Memory B cell (primary cell): ENCODE measurements at places on chromosomes 5 and 9.
A peak's percentile ranks its signal among the peaks of the same experiment; 100 is the strongest.

DNA sequence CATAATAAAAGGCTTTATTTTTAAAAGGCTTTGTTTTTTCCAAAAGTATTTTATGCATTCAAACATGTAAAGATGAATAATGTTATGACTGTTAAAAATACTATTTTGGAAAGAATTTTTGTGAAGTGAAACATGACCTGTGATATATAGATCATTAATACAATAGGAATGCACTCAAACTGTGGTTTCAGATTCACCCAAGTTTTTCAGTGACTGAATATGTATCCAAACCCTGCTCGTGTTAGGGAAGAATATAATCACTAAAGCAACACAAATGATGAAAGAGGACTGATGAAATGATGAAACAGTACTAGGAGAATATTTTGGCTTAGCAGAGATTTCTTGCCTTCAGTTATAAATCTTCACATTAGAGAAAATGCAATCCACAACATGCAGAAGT lies 278.0 kb downstream of the ADAMTS6 start:
- DNase-seq, result no peak

GRCh38 chr5:14215901-14216300 lies 72.8 kb downstream of the TRIO start:
- no peak for DNase-seq

DNA sequence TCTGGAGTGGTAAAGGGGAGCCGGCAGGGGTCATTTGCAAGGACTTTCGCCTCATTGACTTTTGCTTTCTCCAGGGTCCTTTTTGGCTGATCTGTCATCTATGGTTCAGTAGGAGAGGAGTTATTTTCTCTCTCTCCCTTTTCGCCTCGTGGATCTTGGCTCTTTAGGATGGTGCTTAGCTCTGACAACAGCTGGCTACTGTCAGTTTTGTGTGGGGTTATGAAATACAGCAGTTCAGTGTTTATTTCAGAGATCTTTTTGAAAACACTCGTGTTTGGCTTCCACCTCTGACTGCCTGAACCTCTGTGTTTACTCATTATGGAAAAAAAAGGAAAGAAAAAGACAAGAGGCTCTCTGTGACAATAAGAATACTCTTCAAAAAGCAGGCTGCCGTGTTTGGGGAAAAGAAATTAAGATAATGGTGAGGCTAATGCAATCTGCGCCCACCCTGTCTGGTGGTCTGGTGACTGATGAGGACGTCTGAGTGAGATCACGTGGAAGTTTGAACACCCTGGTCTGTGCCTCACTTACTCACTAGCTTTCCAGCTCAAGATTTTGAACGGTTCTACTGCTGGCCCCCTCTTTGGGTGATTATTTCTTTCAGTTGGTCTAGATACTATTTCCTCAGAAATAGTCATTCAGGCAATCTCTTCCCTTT lies 567.7 kb downstream of the CAAP1 start:
- no peak for DNase-seq

- DNase-seq, result no peak
Measured at GRCh38 chr9:95373782-95374487, 56.4 kb upstream of the FANCC start.

DNA sequence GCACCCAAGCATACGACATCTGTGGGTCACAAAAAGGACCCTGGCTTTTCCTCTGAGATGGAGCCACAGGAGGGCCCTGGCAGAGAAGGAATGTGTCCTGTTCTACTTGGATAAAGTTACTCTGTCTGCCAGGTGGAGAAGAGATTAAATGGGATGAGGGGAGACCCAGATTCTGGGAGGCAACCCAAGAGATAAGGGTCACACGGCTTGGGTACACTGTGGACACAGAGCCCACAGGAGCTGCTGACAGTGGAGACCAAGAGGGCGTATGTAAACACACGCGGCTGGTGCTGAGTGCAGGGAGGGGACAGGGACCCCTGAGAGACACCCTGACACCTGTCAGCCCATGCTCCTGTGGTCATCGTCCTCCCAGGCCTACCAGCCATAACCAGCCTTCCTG lies 6.2 kb downstream of the CDK20 start:
- no peak for DNase-seq

DNA sequence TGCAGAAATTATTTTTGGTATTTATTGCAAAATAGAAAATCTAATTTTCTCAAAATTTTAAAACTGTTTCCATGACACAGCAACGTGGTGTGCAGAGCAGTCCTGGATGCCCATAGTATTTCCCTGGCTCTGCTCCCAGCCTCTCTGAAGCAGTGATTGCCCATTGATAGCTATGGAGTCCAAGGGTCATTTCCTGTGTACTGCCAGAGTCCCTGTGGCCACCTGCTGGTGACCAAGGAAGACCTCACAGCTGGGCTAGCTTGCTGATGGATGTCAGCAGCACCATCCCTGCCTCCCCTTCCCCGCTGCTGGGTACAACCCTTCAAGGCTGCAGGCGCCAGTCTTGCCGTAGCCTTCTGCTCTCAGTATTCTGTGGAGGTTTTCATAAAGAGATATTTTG lies 184.1 kb downstream of the DIRAS2 start:
- no peak for DNase-seq

DNA sequence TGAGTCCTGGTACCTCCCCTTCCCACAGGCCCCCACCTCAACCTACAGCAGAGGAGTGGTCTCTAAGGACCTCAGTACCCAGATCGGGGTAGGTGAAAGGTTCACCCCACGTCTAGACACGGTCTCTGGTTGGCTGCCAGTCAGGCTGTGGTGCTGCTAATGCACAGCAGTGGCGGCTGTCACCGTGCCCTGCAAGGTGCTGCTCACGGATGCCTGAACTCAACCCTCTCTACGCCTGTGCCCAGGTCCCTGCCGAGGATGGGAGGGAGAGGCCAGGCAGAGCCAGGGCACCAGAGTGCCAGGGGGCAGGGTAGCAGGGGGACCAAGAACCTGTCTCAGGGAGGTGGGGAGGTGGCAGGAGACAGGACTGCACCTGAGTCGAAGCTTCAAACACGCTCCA lies 14.3 kb downstream of the IER5L start:
- DNase-seq, result no peak

GRCh38 chr5:14870337-14871213 lies 1.0 kb downstream of the ANKH start:
- DNase-seq, result peak; percentile 5

- no peak for DNase-seq
Measured at GRCh38 chr5:35316611-35317274, 86.5 kb upstream of the PRLR start.

DNA sequence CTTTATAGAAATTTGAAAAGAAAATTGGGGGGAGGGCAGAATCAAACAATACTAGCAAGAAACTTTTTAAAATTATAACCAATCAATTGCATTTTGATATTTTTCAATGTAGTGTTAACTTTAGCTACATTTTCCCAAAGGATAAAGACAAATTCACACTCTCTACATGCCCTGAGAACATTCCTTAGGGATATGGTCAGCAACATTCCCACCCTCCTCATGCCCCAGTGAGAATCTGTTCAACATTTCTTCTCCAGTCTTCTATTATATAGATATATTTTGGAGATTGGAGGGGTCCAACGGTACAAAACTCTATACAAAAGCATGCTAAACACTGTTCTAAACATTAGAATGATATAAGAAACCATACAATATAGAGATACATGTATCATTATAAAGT lies 11.6 kb upstream of the PRR16 start:
- no peak for DNase-seq

- DNase-seq, result no peak
Measured at GRCh38 chr5:80577707-80578106, 7.6 kb upstream of the ANKRD34B start.

- no peak for DNase-seq
Measured at GRCh38 chr5:97182571-97183099, 412 bp downstream of the RIOK2 start.

DNA sequence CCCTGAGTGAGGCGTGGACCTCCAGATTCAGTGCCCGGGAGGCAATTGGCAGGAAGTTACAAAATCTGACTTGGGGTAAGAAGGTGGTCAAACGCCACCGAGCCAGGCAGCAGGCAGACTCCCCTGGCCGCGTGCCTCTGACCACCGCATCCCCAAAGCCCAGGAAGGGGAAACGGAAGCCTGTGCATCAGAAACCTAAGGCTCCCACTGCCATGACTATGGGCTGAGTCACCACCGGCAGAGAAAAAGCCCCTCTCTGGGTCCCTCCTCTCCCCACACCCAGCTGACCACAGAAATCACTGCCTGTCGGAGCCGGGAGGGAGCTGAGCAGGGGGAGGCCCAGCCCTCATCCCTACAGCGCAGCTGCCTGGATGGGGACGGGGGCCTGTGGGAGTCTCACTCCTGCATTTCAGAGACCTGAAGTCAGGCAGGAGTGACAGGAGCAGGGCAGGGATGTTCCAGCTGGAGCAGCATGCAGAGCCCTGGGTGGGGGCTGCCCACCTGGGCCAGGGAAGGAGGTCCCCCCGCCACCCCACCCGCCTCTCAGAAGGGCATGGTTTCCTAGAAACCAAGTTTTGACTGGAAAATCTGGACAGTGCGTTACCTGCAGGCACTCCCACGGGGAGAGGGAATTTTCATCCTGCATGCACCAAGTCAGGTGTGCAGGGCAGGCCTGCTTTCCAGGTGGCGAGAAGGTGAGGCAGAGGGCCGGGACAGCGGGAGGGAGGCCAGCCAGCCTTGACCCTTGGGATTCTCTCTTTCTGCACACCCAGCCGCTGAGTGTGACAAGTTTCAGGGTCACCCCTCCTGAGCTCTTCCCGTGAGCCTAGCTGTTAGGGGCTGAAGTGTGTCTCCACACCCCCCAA lies 68.2 kb downstream of the LRSAM1 start:
- DNase-seq, result no peak

- no peak for DNase-seq
Measured at GRCh38 chr9:33524306-33524947, 376 bp downstream of the ANKRD18B start.

GRCh38 chr5:133406977-133407632 lies 205.2 kb downstream of the FSTL4 start:
- no peak for DNase-seq

DNA sequence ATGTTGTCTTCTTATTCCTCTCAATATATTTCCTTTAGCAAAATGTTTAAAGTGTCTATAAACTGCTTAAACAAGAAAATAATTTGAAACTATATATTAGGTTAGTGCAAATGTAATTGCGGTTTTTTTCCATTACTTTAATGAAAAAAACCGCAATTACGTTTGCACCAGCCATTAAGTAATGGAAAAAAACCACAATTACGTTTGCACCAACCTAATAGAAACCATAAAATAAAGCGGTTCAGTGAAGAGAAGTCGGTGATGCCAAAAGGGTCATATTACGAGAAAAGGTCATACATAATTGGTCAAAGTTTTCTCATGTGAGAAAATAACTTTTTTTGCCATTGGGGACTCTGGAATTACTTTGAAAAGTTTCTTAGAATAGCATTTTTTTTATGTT lies 385.6 kb upstream of the ST8SIA4 start:
- DNase-seq, result no peak

DNA sequence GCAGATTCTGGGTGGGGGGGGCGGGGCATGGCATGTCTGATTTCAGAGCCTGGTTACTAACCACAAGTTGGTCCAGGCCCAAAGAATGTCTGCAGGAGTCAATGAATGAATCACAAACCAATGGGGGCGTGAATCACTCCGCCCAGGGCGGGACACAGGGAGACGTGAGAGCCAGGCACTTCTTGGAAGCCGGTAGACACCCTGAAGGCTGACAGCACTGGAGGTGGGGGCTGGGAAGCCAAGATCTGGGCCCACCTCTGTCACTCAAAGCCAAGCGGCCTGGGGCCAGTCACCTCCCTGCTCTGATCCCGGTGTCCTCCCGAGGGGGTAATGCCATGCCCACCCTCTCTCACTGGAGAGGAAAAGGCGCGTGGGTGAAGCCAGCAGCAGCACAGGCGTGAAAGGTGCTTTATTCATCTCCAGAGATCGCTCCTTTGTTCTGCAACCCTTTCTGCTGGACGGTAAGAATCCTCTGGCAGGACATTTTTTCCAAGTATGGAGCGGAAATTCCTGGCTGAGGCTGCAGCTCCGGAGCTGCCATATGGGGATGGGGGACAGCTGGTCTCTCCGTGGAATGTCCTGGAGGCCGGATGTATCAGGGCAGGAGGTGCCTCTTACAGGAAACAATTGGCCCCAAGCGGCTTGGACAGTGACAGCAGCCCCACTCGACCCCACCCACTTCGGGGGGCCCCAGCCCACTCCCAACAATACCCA lies 85.0 kb downstream of the STK10 start:
- DNase-seq, result no peak

DNA sequence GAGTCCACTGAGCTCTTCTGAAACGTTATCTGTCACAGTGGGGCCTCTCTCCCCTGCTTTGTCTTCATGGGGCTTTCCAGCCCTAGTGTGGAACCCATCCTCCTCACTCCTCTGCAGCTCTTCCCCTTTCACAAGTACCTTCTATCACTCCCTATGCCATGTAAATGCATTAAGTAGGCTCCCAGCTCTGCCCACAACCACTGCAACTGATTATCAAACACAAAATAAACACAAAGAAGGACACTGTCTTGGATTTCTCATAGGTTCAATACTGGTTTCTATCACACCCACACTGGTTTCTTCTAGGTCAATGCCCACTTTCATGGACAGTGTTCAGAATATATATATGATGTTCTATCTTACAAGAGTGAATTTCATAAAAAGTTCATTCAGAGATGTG lies 139.4 kb downstream of the GNAQ start:
- no peak for DNase-seq

DNA sequence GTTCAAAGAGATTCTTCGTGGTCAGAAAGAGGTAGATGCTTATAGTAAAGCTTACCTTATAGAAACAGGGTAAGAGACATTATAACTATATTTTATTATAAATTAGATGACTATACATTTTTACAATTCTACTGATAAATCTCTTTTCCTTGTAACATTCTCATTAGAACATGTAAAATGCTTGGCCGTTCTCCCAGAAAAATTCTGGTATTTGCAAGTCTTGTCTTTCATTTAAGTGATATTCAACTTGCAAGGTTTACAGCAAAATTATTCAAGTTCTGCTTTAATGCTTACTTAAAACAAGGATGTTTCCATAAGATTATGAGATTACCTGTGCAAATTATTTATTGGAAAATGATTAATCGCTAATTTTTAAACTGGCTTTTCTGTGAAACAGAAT lies 41.3 kb upstream of the CDH18 start:
- no peak for DNase-seq

DNA sequence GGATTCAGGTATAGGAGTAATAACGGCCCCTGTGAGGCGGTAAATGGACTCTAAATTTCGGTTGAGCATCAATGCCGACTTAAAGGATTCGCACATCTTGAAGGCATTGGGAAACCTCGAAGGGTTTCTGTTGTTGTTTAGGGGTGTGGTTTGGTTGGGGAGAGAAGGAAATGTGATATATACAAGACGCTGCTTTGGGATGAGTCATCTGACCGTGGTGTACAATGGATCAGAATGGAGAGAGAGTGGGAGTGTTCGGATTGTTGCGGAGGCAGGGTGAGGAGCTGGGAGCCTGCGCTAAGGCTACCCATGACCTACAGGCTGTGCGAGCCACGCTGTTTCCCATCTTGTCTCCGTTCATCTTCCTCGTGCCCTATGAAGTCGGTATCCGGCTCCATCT lies 60.4 kb upstream of the ERCC6L2 start:
- DNase-seq, result no peak

DNA sequence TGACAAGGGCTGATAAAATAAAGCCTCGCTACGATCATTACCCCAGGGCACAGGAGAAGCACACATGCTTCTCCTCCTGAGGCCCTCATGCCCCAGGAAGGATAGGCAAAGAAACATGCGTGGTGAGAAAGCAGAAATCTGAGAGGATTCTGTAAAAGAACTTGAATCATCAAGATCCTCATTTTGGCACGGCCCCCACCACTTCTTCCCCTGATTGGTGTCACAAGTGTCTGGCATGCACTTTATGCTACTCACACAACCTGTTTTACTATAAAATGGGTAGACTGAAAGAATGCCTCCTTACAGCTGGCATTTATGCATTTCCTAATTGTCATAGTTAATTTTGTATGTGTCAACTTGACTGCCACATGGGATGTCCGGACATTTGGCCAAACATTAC lies 32.1 kb downstream of the PCA3 start:
- DNase-seq, result no peak
